ENCODE measurements at places on chromosomes 1 and 21. TPM values are rescaled to one million over a fixed set of nuclear protein-coding genes. Genes with fewer than 3 reads are reported as not detected.

Gene PPFIA4
- total RNA-seq: not detected

Gene SIPA1L2
- total RNA-seq: 9.9 TPM

Gene NR1I3
- not detected for total RNA-seq

Gene TRIM46
- 1.1 TPM for total RNA-seq

Gene SAMD11
- 232 TPM for total RNA-seq

- DNase-seq: no peak
Observed at GRCh38 chr1:210617293-210617692, 288.6 kb downstream of the HHAT start.

- no peak for DNase-seq
Observed at GRCh38 chr1:19564366-19564765, 79.0 kb upstream of the CAPZB start.
